ENCODE measurements at places on chromosomes 12 and 14.
A peak's percentile ranks its signal among the peaks of the same experiment; 100 is the strongest.

GRCh38 chr12:77003914-77004313 is 61.5 kb downstream of the E2F7 start:
- no peak for DNase-seq

- DNase-seq, result peak; percentile 70
Measured at GRCh38 chr12:85575120-85576096, 260.8 kb downstream of the RASSF9 start.

GRCh38 chr12:116779597-116779996 is 41.5 kb downstream of the RNFT2 start:
- no peak for DNase-seq

GRCh38 chr12:817941-818600 is 65.7 kb downstream of the WNK1 start:
- DNase-seq, result no peak

DNA sequence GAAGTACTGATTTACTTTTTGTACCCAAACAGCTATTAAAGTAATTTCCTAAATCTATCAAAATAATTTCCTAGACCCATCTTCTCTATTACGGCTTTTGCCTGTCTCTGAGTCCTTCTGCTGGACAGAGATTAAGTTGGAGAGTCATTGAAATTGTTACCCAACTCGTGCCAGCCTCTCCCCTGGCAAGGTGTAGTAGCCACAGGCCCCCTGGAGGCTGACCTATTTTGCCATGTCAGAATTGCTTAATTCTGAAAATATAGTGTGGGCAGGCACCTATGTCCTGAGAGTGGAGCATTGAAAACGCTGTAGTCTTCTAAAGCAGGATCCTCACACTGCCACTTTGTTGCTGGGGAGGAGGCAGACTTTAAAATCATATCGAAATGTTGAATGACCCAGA is 308.2 kb downstream of the GLT1D1 start:
- DNase-seq, result no peak

- peak; percentile 36 for DNase-seq
Measured at GRCh38 chr12:46005151-46005797, 14.9 kb upstream of the SCAF11 start.

DNA sequence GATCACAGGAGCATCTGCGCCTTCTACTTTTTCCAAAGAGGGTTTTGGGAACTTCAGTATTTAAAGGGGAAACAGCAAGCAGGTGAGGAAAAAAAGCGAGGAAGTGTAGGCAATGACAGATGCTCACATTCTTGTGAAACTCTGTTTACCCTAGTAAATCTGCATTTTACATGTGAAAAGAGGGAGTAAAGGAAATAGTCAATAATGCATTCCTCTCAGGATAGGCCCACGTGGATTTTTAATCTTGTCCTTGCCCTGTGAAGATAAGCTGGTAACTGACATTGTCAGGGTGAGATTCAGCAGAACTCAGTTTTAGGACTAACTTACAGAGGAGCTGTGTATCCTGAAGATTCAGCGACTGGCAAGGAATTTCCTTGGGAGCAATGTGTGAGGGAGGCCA is 1119.2 kb upstream of the TMEM132C start:
- no peak for DNase-seq

DNA sequence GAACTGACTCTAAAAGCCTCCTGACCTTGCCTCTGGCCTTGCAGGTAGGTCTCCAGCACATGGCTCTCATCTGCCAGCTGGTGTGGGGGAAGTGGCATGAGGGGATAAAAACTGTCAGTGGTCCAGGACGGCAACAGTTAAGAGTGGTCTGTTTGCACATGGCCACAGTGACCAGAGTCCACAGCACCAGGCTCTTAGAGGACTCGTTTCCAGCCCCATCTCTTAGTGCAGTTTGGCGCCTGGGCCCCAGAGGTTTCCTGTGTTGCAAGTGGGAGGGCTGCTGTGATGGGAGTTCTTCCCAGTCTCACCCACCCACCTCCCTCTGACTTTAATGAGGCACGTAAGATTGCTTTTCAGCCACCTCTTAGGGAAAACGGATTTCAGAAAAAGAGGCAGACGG is 37.0 kb downstream of the APPL2 start:
- no peak for DNase-seq

GRCh38 chr12:12788675-12789368 is 3.4 kb downstream of the APOLD1 start:
- peak; percentile 87 for DNase-seq

GRCh38 chr14:91872517-91873470 is 5.5 kb upstream of the TC2N start:
- peak; percentile 89 for DNase-seq

DNA sequence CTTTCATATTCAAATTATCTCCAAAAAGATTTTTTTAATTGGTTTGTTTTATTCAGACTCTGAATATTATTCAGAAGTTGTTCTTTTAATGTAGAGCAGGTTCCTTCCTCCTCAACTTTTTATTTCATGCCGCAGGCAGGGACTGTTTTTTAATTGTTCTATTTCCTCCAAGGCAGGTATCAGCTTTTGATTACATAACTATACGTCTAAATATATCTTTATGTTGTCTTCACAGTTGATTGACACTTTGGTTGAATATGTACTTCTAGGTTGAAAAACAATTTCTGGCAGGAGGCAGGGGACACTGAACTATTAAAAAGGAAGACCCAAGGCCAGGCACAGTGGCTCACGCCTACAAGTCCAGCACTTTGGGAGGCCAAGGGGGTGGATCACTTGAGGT is 82.5 kb downstream of the HECTD4 start:
- no peak for DNase-seq
